ENCODE measurements at places on chromosomes 2 and 18.

- no peak for DNase-seq
These were observed 35.6 kb downstream of the PXDN start for GRCh38 chr2:1708476-1709334.

DNA sequence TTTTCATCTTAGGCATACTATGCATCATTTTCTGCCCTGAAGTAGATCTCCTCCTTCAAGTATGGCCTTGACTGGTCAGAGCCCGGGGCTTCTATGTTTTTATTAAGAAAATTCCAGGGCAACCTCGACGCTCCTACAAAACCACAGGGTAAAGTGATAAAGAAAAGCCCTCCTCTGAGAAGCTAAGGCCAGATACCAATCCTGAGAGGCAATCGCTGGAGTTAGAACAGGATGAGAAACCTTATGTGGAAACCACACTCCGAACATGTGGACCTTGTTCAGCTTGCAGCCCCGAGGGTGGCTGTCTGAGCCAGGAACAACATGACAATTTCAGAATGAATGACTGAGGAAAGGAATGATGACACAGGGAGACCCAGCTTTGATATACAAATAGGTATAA is 35.6 kb downstream of the RMC1 start:
- DNase-seq: no peak

GRCh38 chr18:31398191-31398590 is 21.6 kb downstream of the DSG4 start:
- DNase-seq: no peak

GRCh38 chr2:102664471-102664909 is 45.1 kb downstream of the SLC9A2 start:
- no peak for DNase-seq

DNA sequence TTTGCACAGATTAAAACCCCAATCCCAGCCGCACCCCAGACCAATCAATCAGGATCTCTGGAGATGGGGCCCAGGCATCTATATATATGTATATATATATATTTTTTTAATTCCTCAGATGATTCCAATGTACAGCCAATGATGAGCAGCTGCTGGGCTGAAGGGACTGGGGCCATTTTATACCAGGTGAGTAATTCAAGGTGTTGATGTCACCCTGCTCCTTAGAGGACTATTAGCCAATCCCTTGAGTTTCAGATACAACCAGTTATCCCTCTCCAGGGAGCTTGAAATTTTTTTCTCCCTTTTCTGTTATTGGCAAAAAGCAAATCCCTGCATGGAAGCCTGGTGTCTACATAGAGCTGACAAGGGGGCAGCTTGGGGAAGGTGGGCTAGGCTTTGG is 59.8 kb downstream of the MCFD2 start:
- DNase-seq: no peak

DNA sequence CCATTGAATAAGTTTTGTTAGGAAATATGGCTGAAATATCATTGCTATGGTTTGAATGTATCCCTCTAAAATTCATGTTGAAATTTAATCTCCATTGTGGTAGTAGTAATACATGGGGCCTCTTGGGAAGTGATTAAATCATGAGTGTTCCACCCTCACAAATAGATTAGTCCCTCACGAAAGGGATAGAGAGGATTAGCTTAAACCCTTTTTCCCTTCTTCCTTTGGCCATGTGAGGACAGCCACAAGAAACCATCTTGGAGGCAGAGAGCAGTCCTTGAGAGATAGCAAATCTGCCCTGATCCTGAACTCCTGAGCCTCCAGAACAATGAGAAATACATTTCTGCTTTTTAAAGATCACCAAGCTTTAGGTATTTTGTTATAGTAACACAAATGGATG is 274.2 kb downstream of the CDH19 start:
- DNase-seq: no peak

- no peak for DNase-seq
These were observed 34.1 kb downstream of the ODC1 start for GRCh38 chr2:10413991-10414451.

GRCh38 chr18:7322817-7323485 is 92.1 kb downstream of the LRRC30 start:
- DNase-seq: no peak

GRCh38 chr2:227860221-227860641 is 11.2 kb upstream of the DAW1 start:
- DNase-seq: no peak

All from fibroblast of the conjunctiva (primary cell).